ENCODE measurements at places on chromosomes 5 and 9.

DNA sequence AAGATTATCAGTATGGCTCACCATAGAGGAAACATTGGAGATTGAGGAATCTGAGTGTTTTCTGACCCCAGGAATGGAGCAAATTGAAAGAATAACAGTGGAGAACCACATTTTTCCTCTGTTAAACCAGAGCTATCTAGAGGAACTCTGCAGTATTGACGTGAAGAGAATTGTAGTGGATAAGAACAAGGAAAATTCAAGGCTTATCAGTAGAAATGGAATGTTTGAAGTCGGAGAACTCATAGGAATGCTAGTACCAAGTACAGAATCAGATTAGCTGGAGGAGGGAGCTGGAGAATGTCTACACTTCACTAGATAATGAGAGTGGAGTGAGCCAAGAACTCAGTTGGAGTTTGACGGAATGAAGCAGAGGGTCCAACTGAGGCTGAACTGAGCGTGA is 50.3 kb downstream of the SNCAIP start:
- DNase-seq = no peak

DNA sequence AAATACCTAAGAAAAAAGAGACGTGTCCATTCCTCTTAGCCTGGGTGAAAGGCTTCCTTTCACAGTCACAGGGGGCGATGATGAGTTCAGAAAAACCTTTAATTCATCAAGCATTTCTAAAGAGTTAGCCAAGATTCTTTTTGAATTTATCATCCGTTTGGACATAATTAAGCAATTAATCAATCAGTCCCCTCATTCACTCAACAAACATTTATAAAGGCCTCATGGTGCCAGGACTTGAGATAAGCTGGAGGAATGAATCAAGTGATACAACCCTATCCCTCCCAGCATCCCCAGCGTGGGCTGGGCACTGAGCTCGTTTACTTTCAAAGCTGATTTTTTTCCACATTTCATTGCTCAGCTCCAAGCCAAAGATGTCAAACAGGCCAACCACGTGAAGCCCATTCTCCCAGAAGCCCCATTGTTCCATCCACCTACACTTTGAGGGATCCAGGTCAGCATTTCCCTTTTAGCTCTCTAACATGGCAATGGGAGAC is 140.5 kb downstream of the SLIT3 start:
- DNase-seq = no peak

DNA sequence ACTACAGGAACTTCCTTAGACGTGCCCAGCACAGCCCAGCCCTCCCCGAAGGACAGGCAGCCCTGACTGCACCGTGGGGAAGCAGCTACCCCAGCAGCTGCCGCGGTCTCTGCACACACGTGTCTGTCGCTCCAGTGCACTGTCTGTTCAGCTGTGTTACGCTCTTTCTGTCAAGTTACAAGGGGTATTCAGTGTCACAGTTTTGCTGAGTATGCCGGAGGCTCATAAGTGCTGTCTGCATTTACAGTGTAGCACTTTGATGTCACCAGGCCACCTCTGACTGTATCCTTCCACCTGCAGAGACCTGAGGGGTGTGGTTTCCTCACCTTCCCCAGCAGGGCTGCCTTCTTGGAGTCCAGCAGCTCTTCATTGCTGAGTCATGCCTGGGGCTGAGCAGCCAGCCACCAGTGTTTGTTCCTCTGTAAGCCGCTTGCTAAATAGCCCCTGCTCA is 126.8 kb downstream of the EHMT1 start:
- no peak for DNase-seq

GRCh38 chr9:123007269-123007668 is 26.2 kb upstream of the GPR21 start:
- no peak for DNase-seq

DNA sequence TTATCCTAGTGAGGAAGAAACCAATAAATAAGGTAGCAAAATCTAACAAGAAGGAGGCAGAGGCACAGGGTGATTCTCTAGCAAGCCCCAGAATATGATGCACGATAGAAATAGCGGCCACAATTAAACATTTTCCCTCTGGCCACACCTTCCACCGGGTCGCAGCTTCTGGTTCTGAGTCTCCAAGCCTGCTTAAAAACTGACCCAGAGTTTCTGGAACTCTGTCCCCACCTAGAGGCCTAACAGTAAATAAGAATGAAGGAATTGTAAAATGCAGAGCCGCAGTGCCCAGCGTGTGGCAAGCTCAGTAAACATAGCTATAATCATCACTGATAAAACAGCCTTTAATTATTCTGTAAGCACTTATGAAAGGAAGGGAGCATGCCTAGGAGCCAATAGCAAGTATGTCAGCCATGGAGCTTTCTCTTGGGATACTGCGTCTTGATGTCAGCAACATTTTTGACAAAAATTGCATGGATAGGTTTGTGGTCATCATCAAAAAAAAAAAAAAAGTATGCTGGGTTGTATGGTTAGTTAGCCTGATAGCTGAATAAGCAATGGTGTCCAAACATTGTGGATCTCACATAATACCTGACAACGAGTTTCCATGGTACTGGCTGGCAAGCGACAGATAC is 465.5 kb downstream of the DNAH5 start:
- DNase-seq = peak; percentile 5

GRCh38 chr5:62576570-62577170 is 1.9 kb upstream of the LRRC70 start:
- DNase-seq = no peak

- DNase-seq = no peak
Observed at GRCh38 chr9:33780276-33780675, 15.1 kb upstream of the PRSS3 start.

DNA sequence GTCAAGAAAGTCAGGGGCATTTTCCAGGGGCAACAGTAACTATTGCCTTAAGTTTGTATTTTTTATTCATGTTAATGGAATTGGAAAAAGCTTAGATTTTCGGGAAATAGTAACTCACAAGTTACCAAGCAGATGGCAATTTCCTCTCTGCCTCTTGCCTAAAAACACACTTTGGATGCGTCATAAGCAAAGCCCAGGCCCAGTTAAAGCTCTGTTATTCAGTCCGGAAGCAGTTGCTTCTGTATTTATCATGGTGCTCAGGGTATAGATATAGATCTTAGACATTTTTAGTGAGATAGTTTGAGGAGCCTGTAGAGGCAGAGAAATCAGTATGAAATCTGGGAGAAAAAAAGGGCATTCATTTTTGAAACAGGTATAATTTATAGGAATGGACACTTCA is 260.3 kb upstream of the TNC start:
- DNase-seq = no peak

DNA sequence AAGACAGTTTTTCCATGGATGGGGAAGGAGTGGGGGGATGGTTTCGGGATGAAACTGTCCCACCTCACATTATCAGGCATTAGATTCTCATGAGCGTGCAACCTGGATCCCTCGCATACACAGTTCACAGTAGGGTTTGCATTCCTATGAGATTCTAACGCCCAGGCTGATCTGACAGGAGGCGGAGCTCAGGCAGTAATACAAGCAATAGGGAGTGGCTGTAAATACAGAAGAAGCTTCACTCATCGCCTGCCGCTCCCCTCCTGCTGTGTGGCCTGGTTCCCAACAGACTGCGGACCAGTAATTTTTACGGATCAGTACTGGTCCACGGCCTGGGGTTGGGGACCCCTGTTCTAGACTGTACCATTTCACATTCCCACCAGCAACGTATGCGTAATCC is 68.3 kb upstream of the OTULINL start:
- no peak for DNase-seq

DNA sequence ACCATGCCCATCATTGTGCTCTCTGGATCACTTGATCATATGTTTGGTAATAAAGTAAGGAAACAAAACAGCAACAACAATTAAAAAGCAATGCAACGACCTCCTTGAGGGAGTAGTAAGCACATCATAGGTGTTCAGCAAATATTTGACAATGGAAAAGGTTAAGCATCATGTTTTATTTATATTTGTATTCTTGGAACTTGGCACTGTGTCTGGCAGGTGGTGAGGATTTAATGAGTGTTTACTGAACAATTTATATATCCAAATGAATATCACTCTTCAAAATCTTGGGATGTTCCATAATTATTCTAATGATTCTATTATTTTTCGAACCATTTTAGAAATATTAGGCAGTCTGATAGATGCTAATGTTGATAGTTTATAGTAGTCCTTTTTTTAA is 6.2 kb downstream of the PIP5K1B start:
- no peak for DNase-seq

DNA sequence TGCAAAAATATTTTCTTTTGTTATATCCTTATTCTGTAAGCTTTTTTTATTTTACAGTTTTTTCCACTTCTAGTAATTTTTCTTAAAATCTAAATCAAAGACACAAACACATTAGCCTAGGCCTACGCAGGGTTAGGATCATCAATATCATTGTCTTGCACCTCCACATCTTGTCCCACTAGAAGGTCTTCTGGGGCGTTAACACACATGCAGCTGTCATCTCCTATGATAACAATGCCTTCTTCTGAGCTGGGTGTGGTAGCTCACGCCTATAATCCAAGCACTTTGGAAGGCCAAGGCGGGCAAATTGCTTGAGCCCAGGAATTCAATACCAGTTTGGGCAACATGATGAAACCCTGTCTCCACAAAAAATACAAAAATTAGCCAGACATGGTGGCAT is 78.9 kb upstream of the LRRC70 start:
- no peak for DNase-seq

GRCh38 chr9:27701587-27701986 is 128.3 kb upstream of the C9orf72 start:
- no peak for DNase-seq

- no peak for DNase-seq
Observed at GRCh38 chr5:86625148-86625547, 7.4 kb downstream of the COX7C start.

- DNase-seq = no peak
Observed at GRCh38 chr5:93076096-93076495, 504.9 kb downstream of the NR2F1-AS1 start.

DNA sequence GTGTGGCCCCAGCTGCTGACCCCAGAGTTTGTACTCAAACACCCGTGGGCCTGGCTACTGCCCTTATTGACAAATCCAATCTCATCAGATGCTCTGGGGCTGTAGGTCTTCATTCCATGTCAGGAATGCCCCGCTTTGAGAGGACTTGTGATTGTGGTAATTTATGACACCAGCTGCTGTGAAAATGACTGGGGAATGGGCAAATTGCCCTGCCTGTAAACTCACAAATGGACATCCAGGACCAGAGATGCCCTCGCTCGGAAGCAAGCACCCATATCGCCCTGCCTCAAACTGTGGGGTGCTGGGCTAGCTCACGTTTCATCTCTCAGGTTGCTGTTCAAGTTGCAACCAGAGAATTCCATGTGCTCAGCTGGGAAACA is 225.9 kb upstream of the MAP3K1 start:
- no peak for DNase-seq

- no peak for DNase-seq
Observed at GRCh38 chr5:152465140-152465539, 60.1 kb upstream of the NMUR2 start.

DNA sequence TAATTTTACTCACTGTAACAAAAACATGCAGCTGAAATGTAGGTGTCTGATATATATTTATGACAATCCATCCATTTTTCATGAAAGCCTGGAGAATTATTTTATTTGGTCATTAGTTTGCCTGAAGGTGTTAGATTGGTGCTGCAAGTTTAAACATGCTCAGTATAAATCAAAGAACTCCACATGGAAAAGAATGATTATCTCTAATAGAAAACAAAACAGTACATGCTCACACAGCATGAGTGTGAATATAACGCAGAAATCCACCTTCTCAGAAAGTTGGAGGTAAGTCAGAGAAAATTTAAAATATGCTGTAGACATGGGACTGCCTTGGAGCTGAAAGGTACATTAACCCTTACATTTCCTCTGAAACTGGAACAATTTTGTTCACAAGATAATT is 165.5 kb upstream of the RGS7BP start:
- no peak for DNase-seq

GRCh38 chr9:108113596-108113995 is 624.0 kb upstream of the KLF4 start:
- DNase-seq = no peak

- no peak for DNase-seq
Observed at GRCh38 chr9:74570879-74571512, 73.9 kb downstream of the RORB start.

DNA sequence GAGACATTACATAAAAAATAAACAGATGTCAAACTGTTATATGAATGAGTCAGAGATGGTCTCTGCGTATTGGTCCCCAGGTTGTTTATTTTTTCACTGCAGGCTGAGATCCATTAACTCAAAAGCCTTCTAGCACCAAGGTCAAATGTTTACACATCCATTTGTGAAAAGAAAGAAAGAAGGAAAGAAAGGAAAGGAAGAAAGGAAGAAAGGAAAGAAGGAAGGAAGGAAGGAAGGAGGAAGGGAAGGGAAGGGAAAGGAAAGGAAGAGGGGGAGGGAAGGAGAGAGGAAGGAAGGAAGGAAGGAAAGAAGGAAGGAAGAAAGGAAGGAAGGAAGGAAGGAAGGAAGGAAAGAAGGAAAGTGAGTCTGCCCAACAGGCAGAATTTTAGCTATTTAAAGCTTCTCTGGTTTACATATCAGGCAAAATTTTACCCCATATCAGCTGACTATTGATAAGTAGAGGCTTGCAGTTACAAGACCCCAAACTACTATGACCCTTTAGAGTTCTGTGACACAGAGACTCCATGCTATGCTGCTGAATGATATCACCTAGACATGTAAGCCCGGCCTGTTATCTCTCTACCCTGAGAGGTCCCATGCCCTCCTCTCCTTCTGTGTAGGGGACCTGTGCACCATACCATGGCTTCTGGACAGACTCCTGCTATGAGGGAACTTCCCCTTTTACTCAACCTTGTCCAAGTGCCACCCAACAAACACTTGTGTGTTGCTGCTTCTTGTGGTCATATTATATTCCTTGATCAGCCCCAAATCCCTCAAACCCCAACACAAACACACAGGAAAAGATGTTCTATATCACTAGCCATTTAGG is 59.0 kb downstream of the DRD1 start:
- DNase-seq = no peak

DNA sequence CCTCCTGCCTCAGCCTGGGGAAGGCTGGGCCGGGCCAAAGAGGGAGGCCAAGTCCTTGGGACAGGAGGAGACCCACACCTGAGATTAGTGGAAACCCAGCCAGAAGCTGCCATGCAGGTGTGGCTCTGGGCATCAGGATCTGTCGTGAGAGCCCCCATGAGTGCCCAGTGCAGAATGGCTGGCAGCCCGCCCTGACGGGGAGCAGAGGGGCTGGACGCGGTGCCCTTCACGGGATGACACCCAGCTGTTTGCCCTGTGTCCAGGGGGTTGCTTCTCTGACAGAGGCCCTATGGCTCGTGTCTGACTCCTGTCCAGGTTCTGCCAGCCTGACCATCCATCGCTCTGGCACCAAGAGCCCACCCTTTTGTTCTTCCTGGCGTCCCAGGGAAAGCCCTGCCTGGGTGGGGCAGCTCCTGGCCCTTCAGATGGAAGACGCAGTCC is 8.5 kb downstream of the DIPK1B start:
- no peak for DNase-seq

DNA sequence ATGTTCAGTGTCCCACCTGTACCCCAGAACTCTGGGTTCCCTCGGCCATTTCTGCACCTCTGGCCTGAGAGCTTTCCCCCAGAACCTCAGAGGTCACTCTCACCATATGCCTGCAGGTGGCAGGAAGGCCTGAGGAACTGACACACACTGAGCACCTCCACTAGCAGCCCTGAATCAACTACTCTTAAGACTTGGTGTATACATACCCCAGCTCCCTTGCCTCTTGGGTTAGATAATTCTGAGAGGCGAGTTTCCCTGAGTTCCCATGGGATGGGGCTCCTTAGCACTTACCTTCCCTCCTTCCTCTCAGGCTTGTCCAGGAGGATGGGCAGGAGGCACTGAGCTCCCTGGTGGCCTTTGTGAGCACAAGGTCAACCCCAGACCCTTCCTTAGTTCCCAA is 86.1 kb downstream of the HSD17B3 start:
- DNase-seq = no peak

GRCh38 chr9:115327436-115328122 is 209.6 kb upstream of the TNC start:
- DNase-seq = no peak

GRCh38 chr5:5122776-5123175 is 17.4 kb upstream of the ADAMTS16 start:
- DNase-seq = no peak

All from hypothalamus (tissue), 51 donors.